ENCODE measurements at places on chromosomes 1 and 21.
A peak's percentile ranks its signal among the peaks of the same experiment; 100 is the strongest.

- no peak for DNase-seq
Measured at GRCh38 chr21:34498623-34499022, 13.4 kb downstream of the KCNE1 start.

DNA sequence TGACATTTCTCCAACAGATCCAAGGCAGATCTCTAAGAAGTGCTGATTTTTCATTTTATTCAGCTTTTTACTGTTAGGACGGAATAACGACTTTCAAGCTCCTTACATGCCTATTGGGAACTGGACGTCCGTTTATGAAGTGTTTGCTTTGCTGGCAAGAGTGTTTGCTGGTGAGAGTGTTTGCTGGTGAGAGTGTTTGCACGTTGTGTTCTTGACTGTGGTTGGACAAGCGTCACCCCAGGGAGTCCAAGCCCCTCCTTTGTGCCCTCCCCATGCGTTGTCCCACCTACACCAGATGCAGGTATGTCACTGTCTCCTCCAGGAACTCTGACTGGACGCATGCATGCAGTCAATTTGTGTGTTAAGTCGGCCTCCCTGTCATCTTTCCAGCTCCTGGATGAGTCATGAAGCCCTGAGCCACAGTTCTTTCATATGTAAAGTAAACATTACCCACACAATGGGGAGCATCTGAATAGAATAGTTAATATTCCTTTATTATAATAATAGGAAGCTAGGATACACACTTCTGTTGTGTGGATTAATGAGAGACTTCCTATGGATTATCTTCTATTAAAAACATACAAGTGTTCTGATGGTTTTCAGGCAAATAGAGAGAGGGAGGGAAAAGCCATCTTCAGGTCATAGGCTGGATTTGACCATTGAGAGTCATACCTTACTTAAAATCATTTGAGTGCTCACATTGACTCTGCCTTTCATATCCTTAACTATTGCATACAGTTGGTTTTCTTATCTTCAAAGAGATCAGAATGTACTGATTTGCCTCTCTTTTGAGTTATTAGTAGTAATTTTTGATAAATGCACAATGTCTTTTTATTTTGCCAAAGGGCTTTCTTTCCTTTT is 119.2 kb downstream of the GALNT2 start:
- DNase-seq: peak; percentile 100

GRCh38 chr1:24415910-24416665 is 486 bp downstream of the NIPAL3 start:
- DNase-seq: peak; percentile 34

DNA sequence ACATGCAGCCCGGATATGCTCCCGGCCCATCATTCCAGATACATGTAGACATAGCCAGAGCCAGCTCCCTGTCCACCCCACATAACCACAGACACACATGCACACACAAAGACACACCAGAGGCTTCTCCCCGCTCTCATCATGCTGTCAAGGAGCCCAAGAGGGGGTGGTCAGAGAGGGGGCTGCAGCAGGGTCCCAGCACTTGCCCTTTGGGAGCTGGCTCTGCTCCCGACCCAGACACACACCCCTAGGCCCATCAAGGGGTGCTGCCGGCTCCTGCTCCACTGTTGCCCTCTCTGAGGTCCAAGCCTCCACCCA is 2.6 kb downstream of the PTAFR start:
- no peak for DNase-seq

DNA sequence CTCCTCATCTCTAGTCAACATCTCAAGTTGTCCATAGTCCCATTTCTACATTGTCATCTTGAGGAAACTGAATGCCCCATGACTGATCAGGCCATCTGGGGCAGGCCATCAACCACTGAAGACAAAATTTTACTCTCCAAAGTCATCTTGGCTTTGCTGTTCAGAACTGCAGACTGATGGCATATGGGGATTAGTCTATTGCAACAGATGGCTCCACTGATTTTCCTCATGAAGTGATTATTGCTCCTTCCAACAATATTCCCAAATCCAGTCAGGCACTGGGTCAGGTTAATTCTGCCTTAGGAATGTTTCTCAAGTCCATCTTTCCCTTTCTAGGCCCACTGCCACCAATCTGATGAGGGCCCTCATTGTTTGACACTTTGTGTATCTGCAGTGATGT is 101.7 kb downstream of the ESRRG start:
- DNase-seq: no peak

GRCh38 chr1:119006406-119007279 is 18.5 kb upstream of the TBX15 start:
- DNase-seq: no peak

DNA sequence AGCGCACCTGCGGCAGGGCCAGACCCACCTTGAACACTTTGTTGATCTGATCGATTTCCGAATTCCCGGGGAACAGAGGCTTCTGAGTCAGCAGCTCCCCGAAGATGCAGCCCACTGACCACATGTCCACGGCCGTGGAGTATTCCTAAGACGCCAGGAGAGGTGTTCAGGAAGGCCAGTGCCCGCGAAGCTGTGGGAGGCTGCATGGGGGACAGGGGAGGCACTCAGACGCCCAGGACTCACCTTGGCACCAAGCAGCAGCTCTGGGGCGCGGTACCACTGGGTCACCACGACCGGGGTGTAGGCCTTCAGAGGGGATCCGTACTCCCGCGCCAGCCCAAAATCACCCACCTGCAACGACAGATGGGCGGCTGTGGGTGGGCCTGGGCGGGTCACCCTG is 11.2 kb upstream of the SLC35E2B start:
- DNase-seq: no peak

DNA sequence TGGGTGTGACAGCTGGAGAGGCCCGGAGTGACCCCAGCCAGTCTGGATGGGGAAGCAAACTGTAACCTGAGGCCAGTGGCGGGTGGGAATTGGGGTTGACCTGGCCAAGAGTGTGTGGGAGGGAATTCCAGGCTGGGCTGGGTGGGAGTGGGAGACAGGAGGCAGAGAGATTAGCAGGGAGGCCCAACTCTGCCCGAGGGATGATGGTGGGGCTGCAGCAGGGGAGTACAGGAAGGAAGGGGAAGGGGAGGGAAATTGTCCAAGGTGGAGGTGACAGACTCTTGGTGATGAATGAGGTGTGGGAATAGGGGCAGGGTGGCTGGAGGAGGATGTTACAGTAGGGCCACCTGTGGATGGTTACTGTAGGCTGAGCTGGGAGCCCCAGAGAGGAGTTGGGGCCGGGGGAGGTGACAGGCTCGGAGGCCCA is 40.4 kb downstream of the HUNK start:
- DNase-seq: no peak

DNA sequence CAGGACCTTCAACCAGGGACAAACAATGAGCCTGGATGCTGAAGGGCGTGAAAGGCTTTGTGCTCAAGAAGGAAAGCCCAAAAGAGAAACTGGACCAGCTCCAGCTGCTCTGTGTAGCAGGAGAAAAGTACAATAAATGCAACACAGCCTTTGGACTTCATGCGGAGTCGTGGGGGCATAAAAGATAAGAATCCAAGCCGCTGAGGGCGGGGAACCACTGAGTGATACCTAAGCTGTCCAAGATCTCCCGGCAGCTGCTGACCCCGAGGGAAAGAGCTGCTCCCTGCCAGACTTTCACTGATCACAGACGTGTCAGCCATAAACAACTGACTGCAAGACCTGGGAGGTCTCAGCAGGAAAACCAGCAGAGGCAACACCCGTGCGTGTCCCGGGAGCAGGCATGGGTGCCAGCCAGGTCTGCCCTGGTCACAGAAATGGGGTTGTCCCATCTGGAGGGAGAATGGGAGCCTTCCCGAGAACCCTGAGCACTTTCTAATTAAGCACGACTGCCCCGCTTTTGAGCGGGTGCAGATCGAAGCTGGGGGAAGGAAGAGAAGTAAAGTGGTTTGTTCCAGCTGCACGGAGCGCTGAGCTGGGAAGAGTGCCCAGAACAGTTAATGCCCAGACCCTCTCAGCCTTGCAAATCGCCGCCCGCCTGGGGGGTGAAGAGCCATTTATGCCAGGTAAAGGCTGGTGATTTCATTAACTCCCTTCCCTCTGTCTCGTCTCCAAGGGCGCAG is 68.3 kb upstream of the TARDBP start:
- DNase-seq: peak; percentile 3

DNA sequence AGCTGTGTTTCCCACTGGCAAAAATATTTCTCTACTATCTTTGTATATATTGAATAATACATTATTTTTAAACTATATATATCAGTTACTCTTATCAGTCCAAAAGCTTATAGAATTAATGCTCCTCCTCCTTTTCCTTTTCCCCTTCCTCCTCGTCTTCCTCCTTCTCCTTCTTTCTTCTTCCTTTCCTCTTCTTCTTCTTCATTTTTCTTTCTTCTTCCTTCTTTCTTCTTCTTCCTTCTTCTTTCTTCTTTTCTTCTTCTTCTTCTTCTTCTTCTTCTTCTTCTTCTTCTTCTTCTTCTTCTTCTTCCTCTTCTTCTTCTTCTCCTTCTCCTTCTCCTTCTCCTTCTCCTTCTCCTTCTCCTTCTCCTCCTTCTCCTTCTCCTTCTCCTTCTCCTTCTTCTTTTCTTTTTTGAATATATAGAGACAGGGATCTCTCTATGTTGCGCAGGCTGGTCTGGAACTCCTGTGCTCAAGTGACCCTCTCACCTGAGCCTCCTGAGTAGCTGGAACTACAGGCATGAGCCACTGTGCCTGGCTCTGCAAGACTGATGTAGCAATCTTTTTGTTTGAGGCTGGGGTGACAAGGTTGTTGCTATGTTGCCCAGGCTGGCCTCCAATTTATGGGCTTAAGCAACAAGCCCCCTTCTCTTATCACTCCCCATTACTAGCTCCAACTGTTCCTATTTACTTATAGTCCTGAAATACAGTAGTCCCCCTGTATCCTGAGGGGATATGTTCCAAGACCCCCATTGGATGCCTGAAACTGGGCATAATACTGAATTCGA is 47.4 kb downstream of the MAGI3 start:
- no peak for DNase-seq

GRCh38 chr1:25561421-25562100 is 18.2 kb downstream of the LDLRAP1 start:
- no peak for DNase-seq

- DNase-seq: peak; percentile 17
Measured at GRCh38 chr1:110148961-110149360, 1.3 kb upstream of the SLC6A17 start.

- DNase-seq: no peak
Measured at GRCh38 chr1:80892539-80892938, 908.2 kb upstream of the ADGRL2 start.

GRCh38 chr1:185096531-185096930 is 51.2 kb downstream of the RNF2 start:
- DNase-seq: peak; percentile 41

GRCh38 chr1:228510101-228510802 is 23.1 kb downstream of the RNF187 start:
- peak; percentile 20 for DNase-seq

DNA sequence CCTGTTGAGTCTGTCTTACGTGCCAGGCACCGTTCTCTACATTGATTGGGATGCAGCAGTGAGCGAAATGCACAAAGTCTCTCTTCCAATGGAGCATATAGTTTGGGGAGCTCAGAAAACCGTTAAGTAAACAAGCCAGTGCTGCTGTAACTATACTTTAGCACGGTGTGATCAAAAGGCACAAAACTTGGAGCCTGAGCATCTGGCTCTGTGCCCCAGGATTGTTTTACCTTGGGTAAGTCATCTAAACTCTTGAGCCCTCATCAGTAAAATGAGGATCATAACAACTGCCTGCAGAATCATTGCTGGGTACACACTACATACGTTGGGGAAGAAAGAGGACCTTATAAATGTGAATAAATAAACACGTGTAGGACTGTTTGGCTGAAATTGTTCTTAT is 1.8 kb downstream of the HHIPL2 start:
- no peak for DNase-seq

DNA sequence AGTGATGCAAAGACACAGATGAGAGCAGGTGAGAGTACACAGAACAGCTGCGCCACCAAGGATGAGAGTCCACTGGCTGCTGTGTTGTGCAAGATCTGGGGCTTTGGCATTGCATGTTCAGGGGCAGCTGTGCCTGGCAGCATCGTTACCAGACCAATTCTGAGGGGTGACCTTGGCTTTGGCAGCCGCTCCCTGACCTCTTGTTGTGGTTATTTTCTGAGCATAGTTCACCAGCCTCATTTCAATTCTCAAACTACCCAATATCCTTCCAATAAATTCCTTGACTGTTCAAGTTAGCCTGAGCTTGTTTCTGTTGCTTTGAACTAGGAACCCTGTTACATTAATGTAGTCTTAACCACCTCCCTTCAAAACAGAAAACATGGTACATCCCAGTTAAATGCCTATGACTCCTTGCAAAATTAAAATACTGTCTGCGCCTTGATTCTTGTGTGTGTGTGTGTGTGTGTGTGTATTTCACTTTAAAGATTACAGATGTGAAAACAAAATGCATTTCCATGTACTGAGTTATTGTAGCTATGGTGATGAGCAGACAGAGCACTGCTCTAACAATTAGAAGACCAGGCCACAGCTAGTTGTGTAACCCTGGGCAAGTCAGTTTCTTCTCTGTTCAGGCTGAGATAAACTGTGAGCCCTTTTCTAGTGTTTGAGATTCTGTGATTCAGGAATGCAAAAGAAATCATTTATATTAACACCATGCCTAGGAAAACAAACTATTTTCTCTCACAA is 106.3 kb upstream of the GUCA2B start:
- no peak for DNase-seq

DNA sequence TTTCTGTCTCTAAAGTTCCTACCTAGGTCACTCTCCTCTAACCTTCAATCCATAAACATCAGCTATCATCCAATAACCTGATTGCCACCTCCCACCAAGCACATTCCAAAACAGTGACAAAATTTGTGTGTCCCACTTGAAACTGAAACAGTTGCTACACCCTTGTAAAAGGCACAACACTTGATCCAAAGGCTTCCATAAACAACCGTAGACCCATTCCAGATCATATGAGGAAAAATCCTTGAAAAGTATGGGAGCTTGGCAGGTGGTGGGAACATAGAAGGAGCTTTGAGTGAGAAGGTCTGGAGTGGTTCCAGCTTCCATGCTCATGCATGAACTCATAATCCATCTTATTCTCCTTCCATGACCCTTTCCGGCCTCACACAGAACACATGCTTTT is 82.0 kb upstream of the ATP1A1 start:
- no peak for DNase-seq

DNA sequence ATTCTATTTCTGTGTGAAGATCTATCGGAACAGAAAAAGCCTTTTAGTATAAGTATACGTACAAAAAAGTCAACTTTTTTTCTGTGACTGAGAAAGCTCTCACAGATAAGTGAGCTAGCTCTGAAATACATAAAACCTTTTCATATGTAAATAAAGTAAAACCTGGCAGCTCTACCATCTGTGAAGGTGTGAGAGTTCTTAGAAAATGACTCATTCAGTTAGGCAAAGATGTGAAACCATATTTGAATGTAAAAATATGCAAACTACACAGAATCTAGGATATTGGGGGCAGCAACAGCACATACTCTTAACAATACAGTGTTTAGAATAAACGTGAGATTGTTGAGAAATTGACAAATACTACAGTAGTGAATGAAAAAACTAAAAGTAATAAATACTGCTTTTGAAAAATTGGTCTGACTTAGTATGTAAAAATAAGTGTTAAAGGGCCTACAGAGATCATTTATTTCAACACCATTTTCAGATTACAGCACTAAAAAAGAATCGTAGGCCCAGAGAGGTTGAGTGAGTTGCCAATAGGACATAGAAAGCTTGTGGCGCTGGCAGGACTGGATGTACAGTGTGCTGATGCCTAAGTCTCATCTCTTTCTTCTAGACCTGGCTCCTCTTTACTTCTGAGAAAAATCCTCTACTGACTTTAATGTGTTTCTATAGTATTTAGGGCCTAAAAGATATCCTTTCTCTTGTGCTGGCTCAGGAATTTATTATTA is 19.8 kb downstream of the ATP6V1G3 start:
- DNase-seq: no peak

- peak; percentile 73 for DNase-seq
Measured at GRCh38 chr1:99728494-99729235, 37.8 kb downstream of the FRRS1 start.
